ENCODE measurements at places on chromosomes 7 and 10.

- no peaks in the 10 kb centered on the region for H3K27me3 ChIP-seq
- H3K4me1 ChIP-seq, result no peaks in the 10 kb centered on the region
- H3K4me3 ChIP-seq, result no peak overlapping the region
Measured at GRCh38 chr7:87918740-87919139, 15.3 kb upstream of the ADAM22 start.

GRCh38 chr7:51013218-51013786 is 230.6 kb upstream of the GRB10 start:
- peaks cover 5% of the 10 kb centered on the region for H3K4me1 ChIP-seq
- H3K36me3 ChIP-seq, result no peaks in the 10 kb centered on the region
- no peak overlapping the region for H3K4me3 ChIP-seq
- no peak for DNase-seq

DNA sequence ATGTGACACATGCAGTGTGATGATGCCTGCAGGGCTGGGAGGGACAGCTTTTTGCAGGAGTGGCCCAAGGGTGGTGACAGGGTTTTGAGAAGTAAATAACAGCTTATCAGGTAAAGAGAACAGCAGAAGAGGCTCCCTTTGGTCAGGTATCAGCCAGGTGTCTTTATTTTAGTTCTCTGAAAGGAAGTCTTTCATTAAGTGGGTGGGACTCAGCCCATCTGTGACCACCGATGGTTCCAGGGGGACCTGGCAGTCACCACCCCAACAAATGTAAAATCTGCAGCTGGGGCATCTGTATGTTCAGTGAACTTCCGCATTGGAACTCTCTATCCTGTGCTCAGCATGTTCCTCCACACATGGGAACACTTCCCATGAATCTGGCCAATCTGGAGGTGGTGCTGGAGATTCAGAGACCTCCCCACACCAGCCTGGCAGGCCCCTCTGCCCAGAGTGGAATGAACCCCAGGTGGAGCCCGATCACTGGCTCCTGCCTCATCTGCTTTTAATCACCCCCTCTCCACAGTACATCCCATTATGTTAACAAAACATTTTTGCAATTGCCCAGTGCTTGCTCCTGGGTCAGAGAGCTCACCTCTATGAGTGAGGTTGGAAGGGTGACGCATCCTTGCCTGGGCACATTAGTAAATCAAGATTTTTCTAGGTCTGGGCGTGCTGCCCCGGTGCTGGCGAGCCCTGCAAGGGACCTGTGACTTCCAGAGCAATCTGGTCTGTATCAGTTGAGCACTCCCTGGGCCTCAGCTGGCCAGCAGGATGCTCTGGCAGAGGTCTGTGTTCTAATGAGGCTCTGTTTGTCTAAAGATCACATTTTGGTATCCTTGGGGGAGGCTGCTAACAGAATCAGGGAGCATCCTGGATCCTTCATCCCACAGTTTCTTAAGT is 140.4 kb upstream of the GDF10 start:
- peaks cover under 1% of the 10 kb centered on the region for H3K4me1 ChIP-seq
- H3K36me3 ChIP-seq, result no peaks in the 10 kb centered on the region
- no peak for DNase-seq
- no peak overlapping the region for H3K27ac ChIP-seq

DNA sequence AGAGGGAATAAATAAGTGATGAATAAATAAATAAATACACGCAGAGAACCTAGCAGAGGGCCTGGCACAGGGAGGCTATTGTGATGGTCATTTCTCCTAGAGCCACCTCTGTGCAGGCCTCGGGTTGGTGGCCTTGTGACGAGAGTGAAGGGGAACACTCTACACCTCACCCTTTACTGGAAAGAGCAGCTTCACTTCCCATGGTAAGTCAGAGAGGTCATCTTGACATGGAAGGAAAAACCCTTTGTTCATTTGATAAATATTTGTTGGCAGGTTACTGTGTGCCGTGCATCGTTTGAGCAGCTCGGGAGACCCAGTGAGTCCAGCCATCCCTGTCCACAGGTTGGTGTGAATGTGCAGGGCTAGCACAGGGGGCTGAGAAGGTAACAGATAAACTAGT is 70.2 kb upstream of the PODXL start:
- DNase-seq, result no peak
- H3K27ac ChIP-seq, result no peak overlapping the region
- H3K27me3 ChIP-seq, result peaks cover 6% of the 10 kb centered on the region
- no peaks in the 10 kb centered on the region for H3K36me3 ChIP-seq

- H3K27me3 ChIP-seq, result no peaks in the 10 kb centered on the region
- no peak for DNase-seq
- no peak overlapping the region for H3K4me3 ChIP-seq
- no peaks in the 10 kb centered on the region for H3K36me3 ChIP-seq
Measured at GRCh38 chr10:86690657-86691084, 22.4 kb downstream of the LDB3 start.

GRCh38 chr7:64687249-64687648 is 21.3 kb downstream of the ZNF107 start:
- no peaks in the 10 kb centered on the region for H3K27me3 ChIP-seq
- no peak for DNase-seq
- peaks cover 31% of the 10 kb centered on the region for H3K4me1 ChIP-seq
- no peak overlapping the region for H3K4me3 ChIP-seq
- H3K27ac ChIP-seq, result peak overlapping the region; percentile 88
